ENCODE measurements at places on chromosomes 3 and 15. TPM values are rescaled to one million over a fixed set of nuclear protein-coding genes. Genes with fewer than 3 reads are reported as not detected.

DNA sequence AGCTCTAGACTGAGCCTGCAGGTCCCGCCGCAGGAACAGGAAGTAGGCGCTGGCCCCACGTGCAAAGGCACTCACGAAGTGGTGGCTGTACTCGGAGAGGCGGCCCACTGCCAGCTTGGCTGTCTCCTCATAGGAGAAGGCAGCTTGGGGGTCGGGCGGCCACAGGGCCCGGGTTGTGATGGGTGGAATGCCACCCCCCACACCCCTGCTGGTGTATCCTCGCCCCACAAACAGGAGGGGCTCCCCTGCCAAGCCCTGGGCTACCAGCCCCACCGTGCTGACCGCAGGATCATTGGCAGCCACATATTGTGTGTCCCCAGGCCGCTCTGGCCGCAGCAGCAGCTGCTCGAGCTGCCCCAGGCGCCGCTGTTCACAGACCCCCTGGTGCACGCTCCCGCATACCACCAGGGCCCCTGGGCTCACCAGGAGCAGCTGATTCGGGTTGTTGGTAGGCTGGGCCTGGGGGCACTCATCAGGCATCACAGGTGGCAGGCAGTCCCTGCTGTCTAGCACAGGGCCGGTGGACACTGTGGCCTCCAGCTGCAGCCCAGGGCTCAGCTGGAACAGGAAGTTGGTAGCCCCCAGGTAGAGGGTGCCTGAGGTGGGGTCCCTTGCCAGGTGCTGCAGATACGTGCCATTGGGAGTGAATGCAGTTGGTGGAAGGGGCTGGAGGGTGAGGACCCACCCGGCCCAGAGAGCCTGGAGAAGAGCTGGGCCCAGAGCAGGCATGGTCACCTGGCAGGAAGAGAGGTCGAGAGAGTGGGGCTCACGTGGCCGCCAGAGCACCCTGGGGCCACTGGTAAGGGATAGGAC lies 5.8 kb downstream of the PLXNB1 start:
- DNase-seq, result no peak
- no peak overlapping the region for H3K4me3 ChIP-seq
- peaks cover 6% of the 10 kb centered on the region for H3K27me3 ChIP-seq

The GOLGA8S gene
- total RNA-seq, result 0.13 TPM

The TM6SF1 gene
- 5.6 TPM for total RNA-seq

The FBXO40 gene
- total RNA-seq, result not detected

The RNF7 gene
- 57.9 TPM for total RNA-seq

Data from activated CD8-positive, alpha-beta T cell treated with anti-CD3 and anti-CD28 coated beads for 36 hours (primary cell).